ENCODE measurements at places on chromosomes 7 and 10.
A peak's percentile ranks its signal among the peaks of the same experiment; 100 is the strongest.

DNA sequence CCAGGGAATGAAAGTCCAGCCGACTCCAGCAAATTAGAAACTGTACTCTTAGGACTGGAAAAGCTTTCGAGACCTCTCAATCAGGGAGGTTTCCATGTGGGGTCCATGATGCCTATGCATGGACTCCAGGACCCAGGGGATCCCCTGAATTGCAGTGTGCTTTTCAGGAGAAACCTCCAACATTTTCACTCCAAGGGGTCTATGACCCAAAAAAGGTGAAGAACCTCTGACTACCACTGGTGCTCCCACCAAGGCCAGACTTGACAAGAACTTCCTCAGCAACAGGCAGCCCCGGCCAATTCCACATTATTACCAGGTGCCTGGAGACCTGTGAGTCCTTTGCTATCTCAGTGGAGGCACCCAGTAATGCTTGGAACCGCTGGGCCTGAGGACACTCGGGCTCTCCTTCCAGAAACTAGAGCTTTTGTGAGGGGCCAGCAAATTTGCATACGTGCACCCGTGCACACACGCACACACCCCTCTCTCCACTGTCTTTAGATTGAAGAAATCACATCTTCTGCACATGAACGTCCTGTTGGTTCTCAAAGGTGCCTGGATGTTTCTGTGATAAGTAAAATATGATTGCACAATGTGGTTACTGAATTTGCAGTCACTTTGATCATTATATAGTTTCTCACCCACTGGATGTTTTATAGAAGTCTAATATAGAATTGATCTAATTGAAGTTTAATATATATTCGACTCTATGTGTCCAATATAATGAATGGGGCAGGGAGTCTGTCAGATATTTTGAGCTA lies 54.7 kb downstream of the SYPL1 start:
- no peak overlapping the region for H3K4me3 ChIP-seq
- no peaks in the 10 kb centered on the region for H3K27me3 ChIP-seq
- peaks cover 10% of the 10 kb centered on the region for H3K4me1 ChIP-seq
- H3K27ac ChIP-seq: peak overlapping the region; percentile 1

DNA sequence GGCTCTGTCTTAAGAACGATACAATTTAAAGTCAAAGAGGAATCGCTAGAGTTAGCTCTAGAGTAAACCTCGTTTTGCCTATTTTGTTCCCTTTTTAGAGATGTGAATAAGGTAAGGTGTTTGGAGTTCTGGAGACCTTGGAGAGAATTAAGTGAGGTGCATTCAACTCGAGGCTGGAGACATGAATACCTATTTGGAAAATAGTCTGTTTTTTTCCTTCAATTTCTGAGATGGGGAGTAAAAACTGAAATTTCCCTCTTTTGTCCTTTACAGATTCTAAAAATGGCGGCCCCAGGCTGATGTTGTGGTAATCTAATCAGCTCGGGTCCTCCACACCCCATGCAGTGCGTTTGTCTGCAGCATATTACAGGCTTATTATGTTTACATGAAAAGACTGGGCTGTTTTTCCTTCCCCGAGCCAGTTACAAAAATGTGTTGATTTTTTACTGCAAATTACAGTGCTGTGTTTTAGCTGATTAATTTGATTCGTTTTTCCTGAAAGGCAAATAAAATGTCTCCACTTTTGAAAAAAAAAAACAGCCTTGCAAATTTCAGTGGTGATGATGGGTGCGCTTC lies 1.5 kb downstream of the KMT2E start:
- peaks cover 46% of the 10 kb centered on the region for H3K4me1 ChIP-seq
- H3K27me3 ChIP-seq: no peaks in the 10 kb centered on the region
- H3K4me3 ChIP-seq: peak overlapping the region; percentile 98
- peaks cover 52% of the 10 kb centered on the region for H3K36me3 ChIP-seq

DNA sequence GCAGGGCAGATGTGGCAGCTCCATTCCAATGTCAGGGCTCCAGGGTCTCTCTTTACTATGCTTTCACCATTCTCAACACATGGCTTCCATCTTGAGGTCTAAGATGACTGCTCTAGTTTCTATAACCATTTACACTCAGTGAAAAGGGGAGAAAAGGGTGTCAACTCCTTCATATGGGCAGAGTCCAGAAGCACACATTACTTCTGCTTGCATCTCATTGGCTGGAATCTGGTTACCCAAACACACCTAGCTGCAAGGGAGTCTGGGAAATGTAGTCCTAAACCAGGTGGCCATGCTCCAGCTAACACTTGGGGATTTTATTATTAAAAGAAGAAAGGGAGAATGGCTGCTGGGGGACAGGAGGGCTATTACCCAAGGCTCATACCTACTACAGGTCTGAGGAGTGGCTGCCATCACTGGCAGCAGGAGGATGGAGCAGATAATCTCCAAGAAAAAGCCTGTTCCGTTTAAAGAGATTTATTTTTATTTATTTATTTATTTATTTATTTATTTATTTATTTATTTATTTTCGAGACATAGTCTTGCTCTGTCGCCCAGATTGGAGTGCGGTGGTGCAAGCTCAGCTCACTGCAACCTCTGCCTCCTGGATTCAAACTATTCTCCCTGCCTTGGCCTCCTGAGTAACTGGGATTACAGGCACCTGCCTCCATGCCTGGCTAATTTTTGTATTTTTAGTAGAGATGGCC lies 29.1 kb upstream of the LBX1 start:
- no peak overlapping the region for H3K27ac ChIP-seq
- H3K4me3 ChIP-seq: no peak overlapping the region
- H3K4me1 ChIP-seq: no peaks in the 10 kb centered on the region
- H3K27me3 ChIP-seq: peaks cover 56% of the 10 kb centered on the region
- H3K36me3 ChIP-seq: no peaks in the 10 kb centered on the region

GRCh38 chr10:46282842-46283574 lies 3.8 kb upstream of the ANTXRL start:
- peak overlapping the region; percentile 81 for H3K4me3 ChIP-seq
- H3K4me1 ChIP-seq: peaks cover 15% of the 10 kb centered on the region
- peak; percentile 42 for DNase-seq
- no peaks in the 10 kb centered on the region for H3K27me3 ChIP-seq
- no peak overlapping the region for H3K27ac ChIP-seq
- no peaks in the 10 kb centered on the region for H3K36me3 ChIP-seq

DNA sequence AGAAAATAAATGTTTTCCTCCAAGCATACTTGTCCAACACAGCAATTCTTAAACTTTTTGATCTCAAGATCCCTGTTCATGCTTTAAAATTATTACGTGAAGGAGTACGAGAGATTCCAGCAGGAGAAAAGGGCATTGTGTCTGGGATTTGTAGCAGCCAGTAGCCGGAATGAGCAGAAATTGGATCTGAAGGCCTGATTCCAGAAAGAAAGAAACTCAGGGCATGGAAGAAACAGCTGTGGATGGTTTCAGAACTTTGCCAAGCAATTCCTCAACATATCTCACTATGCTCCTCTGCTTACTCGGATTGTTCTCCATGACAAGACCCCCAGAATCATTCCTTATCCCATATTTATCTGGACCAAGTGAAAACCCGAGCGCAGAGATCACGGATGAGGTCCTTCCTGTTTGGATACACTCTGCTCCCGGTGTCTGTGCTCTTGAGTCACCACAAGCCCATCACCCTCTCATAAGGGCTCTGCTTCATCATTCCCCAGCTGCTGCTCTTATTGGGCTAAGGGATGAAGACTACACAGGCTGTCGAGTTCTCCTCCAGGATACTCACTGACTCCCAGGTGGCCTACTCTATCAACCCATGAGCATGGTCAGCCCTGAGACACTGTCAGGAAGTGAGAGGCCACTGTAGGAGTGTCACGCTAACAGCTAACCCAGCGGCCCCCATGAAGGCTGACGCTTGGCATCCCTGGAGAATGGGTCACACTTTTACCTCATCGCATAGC lies 121.0 kb upstream of the LANCL2 start:
- H3K4me3 ChIP-seq: no peak overlapping the region
- no peak for DNase-seq
- no peak overlapping the region for H3K27ac ChIP-seq
- H3K36me3 ChIP-seq: peaks cover 4% of the 10 kb centered on the region
- H3K27me3 ChIP-seq: peaks cover 76% of the 10 kb centered on the region

DNA sequence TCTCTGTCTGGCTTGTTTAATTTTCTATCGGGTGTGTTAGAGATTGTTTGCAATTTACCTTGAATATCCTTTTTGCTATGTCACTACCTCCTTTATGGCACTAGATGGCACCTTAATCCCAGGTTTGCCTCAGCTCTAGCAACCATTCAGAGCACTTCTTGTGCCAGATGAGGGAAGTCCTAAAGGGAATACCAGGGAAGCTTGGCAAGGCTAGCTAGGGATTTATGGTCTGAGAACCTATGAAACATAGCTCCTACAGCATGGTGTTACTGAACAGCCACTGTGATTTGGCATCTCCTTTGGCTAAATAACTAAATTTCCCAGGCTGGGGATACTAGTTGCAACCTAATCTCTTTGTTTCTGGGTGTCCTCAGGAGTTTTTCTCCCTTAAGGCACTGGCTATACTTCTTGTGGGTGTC lies 69.0 kb upstream of the VOPP1 start:
- H3K4me1 ChIP-seq: peaks cover 10% of the 10 kb centered on the region
- peaks cover 7% of the 10 kb centered on the region for H3K27me3 ChIP-seq
- H3K27ac ChIP-seq: no peak overlapping the region
- H3K36me3 ChIP-seq: peaks cover 2% of the 10 kb centered on the region

- DNase-seq: no peak
- no peak within 1 kb of the TSS for H3K4me3 ChIP-seq
- peaks cover 34% of the 10 kb centered on the region for H3K27me3 ChIP-seq
- no peaks in the 10 kb centered on the region for H3K36me3 ChIP-seq
- no peaks in the 10 kb centered on the region for H3K4me1 ChIP-seq
- no peak within 1 kb of the TSS for H3K27ac ChIP-seq
Observed at GRCh38 chr10:127892743-127893142, at the start of gene CLRN3. TSS of gene CLRN3 (minus strand) at chr10:127892941. CDS start at chr10:127892784, 157 bp downstream.

All from central memory CD8-positive, alpha-beta T cell (primary cell).